Activated CD4-positive, alpha-beta T cell treated with anti-CD3 and anti-CD28 coated beads, Interleukin-2, Interleukin-6, amounts not matched to agents 100 ng/mL and 50 ng/mL, durations not matched to agents 16 hours and 8 hours (primary cell): ENCODE measurements at places on chromosomes 5 and 9.

DNA sequence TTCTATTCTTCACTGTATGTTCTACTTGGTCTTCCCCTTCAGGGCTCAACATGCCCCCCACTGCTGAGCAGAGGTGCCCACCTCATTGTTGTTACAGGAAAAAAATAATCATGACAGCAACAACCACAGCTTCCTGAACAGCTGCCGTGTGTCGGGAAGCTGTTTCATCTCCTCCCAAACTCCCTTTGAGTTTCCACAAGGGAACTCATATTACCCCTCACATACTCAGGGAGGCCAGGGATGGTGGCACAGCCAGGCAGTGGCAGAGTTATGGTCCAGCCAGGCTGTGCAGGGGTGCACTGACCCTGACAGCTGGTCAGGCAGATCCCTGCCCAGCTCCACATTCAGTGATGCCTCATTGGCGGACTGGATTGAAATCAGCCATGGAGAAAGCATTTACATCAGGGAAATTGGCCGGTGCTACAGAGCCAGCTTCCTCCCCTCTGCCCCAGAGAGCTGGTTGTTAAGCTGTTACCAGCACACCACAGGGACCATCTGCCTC lies 37.3 kb downstream of the SARDH start:
- DNase-seq, result no peak

DNA sequence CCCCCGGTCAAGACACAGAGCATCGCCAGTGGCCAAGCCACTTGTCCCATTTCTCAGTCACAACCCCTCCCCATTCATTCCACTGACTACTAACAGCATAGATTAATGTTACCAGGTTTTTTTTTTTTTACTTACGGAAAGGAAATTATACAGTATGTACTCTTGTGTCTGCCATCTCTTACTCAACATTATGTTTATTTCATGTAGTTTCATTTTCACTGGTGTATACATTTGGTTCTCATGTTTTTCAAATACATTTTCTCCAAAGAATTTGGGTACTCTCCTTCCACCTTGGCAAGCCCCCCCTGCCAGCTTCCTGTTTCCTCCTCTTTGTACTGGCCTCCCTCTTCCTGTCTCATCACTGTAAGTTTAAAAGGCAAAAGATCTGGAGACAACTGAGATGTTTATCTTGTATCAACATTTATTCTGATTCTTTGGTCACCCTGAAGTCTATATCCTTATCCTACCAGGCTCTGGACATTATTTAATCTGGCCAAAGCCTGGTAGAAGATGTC lies 207.3 kb downstream of the SAXO1 start:
- DNase-seq, result no peak

DNA sequence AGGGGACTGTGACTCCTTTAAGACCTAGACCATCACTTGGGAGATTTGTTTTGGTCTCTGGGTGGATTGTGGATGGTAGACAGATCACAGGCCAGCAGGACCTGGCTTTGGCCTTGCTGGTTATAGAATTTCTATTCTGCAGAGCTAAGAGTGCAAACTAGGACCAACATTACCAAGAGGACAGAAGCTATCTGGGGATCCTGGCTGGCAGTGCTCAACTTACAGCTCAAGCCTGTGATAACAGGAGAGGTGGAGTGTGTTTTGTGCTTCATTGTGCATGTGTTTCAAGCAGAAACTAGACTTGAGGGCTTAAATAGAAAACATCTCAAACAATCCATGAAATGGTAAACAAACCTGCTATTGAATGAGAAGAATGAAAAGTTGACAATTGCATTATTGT lies 106.7 kb downstream of the ZNF462 start:
- DNase-seq, result no peak

DNA sequence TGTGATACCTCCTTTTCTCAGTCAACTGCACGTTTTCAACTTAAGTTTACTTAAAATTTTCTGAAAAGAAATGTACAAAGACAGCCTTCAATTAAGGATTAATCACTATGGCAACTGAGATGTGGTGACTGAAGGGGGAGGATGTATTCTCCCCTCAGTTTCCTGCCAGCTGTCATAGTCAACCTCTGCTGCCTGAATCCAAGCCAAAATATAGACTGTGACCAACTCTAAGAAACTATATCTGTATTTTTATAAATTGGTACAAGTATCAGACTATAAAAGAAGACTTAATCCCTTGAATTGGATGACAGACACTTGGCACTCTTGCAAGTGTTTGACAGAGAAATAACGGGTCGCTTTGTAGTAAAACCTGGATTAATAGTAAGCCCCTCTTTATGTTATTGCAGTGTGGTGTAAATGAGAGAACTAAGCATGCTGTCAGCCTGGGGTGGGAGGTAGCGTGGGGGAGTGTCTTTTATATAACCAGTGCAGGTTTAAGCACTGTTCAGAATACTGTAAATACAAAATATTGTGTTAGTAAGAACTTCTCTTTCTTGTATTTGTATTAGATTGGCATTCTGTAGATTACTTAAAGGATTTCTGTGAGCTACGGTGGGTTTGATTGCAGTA lies 106.4 kb downstream of the ERCC6L2 start:
- DNase-seq, result no peak

- no peak for DNase-seq
These were observed 113.8 kb downstream of the PLK2 start for GRCh38 chr5:58346041-58346440.

DNA sequence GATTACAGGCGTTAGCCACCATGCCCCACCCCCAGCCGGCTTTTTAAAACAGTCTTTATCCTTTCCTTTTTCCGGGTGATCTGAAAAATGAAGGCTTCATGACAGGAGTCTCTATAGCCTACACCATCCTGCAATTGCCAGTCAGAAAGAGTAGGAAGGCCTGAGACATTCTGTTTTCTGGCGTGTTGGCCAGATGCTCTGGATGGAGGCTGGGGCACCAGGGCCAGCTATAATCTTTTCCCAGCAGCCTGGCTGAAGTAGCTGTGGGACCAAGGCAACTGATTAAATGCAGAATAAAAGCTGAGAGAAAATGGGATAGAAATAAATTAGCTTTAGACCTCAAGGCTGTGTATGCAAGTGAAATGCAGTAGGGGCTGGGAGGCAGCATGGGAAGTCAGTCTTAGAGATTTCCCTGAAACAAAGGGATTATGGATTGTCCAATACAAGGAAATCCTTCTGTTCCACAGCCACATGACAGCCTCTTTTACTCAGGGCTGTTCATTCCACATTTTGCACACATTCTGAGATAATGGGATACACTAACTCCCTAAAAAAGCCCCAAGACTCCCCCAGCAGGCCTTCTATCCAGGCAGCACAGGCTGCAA lies 116.0 kb upstream of the LRRTM2 start:
- no peak for DNase-seq

DNA sequence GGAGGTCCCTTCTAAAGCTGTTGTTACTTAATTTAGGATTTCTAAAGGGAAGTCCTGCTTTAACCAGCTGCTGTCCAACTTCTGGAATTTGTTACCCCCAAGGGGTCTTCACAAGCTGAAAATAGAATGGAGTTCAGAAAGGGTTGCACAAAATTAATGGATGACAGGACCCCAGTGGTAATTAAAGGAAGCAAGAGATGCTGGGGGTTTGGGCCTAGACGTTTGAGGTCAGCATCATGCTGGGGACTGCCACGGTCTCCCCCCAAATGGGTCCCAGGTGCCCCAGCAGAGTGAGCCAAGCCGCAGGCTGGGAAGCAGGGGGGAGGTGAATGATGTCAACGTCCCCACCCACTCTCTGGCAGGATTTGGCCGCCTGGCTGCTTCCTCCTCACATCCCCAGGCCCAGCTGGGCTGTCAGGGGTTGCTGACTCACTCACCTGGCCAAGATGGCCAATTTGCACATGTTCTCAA lies 97.5 kb upstream of the ARAP3 start:
- no peak for DNase-seq

GRCh38 chr9:7058473-7058872 lies 300.7 kb downstream of the KDM4C start:
- DNase-seq, result no peak

DNA sequence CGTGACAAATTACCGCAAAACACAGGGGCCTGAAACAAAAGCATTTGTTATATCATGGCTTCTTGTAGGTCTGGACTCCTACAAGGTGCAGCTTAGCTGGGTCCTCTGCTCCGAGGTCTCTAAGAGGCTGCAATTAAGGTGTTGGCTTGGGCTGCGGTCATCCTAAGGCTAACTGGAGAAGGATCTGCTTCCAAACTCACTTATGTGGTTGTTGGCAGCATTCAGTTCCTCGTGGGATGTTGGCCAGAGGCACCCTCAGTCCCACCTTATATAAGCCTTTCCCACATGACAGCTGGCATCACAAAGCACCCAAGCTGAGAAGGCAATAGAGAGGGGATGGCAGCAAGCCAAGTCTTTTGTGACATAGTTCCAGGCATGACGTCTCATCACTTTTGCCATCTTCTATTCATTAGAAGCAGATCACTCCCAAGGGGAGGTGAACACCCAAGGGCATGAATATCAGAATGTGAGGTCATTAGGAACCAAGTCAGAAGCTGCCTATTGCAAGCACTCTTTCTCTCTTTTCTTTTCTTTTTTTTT lies 47.9 kb upstream of the ZBTB43 start:
- DNase-seq, result no peak

DNA sequence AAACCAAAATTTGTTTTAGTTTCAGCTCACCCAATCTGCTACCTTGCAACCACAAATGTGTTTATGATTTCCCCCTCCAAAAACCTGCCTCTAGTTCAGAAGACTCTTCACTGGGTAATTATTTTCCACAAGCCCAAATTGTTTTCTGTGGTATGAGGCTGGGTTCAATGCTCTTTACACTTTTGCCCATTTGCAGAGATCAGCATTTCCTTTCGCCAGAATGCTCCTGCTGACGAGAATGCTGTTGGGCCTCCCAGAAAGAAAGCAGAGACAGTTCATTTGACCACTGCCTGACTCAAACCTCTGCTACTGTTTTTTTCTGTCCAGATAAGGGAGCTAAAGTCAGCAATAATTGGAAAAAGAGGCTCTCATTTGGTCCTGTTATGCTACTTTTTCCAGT lies 427.3 kb downstream of the PDE4D start:
- no peak for DNase-seq

DNA sequence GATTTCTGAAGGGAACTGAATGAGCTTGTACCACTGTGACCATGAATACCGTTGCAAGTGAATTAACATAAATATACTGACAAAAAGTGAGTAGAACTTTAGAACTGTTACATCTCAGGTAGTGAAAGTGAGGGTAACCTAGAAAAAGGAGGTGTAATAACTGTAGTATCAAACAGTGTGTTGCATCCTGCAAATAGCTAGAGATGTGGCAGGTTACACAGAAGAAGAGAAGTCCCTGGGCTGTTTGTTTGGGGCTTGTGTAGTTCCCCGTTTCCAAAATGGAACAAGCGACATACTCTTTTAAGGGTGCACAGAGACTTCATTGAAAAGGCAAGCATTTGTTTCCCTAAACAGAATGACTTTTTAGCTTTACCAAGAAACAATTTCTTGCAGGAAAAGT lies 214.8 kb downstream of the NR3C1 start:
- peak; percentile 30 for DNase-seq

- DNase-seq, result no peak
These were observed 233.7 kb downstream of the SPOCK1 start for GRCh38 chr5:137265457-137265856.

DNA sequence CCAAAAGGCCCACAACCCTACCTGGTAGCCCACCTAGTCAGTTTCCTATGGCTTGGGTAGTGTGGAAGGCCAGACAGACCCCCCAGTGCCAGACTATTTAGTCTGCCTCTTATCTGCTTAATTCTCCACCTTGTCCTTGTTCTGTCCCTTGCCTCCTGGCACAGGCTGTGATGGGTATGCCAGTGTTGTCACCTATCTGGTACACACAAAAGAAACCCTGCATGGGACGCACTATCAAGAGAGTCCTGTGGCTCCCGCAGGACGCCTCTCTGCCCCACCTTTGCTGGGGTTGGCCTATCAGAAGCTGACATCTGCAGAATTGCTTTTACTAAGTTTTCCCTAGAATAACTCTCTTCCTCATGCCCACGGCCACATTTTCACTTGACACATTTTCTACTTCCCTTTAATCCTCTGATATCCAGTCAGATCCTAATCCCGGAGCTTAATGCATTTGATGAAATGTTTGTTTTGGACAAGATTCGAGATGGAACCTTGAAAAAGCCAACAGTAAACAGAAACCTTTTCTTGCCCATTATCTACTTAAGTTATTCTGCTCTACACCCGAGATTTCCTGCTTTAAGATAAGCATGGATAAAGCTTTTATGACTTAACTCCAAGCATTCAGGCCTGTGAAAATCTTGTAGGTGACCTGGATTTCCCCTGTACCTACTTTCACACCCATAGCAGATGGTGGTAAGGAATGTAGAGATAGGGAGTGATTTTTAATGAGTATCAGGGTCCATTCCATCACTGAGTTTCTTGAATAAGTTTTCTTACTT lies 468.5 kb downstream of the ZNF608 start:
- DNase-seq, result no peak

GRCh38 chr5:92777421-92777820 lies 803.6 kb downstream of the NR2F1-AS1 start:
- no peak for DNase-seq

DNA sequence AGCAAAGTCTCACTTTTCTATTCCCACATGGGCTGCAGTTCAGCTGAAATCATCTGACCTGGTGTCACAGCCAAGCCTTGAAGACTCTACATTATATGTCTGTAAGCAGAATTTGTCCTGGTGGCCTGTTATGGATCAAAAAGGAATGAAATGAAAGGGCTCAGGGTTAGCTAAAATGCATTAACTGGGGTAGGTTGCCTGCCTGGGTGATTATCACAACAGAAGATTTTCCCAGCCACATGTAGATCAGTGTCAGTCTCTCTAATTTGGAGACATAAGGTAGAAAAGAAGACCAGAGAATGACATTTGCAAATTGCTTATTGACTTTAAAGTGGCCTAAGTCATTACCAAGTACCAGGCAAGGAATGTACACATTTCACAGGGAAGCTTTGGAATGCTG lies 289.0 kb downstream of the CAAP1 start:
- DNase-seq, result no peak

GRCh38 chr5:177528631-177529030 lies 11.9 kb upstream of the DDX41 start:
- DNase-seq, result no peak

- no peak for DNase-seq
These were observed 348.9 kb downstream of the ARHGEF28 start for GRCh38 chr5:73974871-73975360.
